ENCODE measurements at places on chromosomes 13 and 19.
A peak's percentile ranks its signal among the peaks of the same experiment; 100 is the strongest.

- DNase-seq, result no peak
Measured at GRCh38 chr13:59157181-59157580, 1006.5 kb downstream of the DIAPH3 start.

- DNase-seq, result no peak
Measured at GRCh38 chr19:4807188-4807587, 15.7 kb downstream of the FEM1A start.

GRCh38 chr13:20566468-20566897 lies 474 bp upstream of the IFT88 start:
- DNase-seq, result no peak

DNA sequence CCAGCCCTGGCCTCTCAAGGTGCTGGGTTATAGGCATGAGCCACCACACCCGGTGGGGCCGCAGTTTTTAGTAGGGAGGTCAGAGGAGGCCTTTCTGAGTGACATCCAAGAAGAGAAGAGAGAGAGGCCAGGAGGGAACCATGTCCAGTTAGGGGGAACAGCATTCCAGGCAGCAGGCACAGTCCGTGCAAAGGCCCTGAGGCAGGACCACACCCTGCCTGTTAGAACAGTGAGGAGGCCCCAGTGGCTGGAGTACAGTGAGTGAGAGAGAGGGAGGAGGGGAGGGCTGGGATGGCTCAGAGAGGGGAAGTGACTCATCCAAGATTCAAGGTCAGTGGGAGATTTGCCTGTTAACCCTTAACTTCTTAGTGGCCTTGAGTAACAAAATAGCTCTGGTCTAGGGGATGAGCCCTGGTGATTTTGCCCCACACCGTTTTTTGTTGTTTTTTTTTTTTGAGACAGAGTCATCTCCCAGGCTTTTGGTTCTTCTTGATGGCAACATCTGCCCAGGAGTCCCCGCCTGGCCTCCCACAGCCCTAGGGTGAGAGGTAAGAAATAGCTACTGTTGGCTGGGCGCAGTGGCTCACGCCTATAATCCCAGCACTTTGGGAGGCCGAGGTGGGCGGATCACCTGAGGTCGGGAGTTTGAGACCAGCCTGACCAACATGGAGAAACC lies 2.7 kb upstream of the PLIN3 start:
- no peak for DNase-seq

- no peak for DNase-seq
Measured at GRCh38 chr13:99214232-99214631, 13.6 kb downstream of the UBAC2 start.

DNA sequence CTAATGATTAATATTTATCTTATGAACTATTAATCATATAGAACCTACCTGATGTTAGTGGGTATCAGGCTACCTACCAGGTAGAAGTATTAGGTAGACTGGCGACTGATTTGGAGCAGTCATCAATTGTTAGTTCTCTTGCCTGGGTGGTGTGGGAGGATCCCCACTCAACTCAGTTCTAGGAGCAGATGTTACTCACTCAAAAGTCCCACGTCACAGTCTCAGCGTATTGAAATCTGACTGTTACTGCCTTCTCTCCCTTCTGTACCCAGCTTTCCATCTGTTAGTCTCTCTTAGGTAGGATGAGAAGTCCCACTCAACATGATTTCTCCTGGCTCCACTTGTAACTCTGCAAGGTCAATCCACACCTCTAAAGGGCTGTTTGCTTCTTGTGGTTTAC lies 102.7 kb downstream of the OLFM4 start:
- no peak for DNase-seq

GRCh38 chr19:3834349-3835054 lies 34.3 kb downstream of the ZFR2 start:
- no peak for DNase-seq

GRCh38 chr13:50697746-50698539 lies 145.5 kb downstream of the DLEU7 start:
- no peak for DNase-seq

DNA sequence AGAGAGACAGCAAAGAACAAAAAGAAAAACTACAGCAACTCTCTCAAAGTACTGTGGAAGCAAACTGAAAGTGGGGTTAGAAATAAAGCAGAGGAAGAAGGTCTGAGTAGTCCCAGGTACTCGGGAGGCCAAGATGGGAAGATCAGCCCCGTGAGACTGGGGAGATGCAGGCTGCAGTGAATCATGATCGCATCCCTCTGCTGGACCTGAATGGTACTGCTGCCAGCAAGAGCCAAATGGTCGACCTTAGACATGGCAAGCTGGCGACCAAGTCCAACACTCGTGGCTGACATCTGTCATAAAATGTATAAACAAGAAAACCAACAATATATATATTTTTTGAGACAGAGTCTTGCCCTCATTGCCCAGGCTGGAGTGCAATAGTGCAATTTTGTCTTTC lies 33.7 kb upstream of the ZNF724 start:
- peak; percentile 70 for DNase-seq

DNA sequence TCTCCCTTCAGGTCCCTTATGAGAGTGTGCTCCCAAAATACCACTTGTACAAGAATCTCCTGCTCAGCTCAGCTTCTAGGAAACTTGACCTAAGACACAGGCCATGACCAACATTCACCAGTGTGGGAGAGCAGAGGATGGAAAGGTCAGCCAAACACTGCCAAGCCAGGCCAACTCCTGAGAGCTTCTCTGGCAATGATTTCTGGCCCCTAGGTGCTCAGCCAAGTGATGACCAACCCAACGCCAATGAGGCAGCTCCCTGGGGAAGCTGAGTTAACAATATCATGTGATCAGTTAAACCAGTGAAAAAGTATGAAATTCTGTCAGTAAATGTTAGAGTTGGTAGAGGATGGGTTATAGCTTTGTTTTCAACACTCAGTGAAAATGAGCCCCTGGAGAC lies 49.1 kb upstream of the FLT1 start:
- DNase-seq, result no peak

- no peak for DNase-seq
Measured at GRCh38 chr13:33106656-33107360, 90.6 kb downstream of the KL start.

DNA sequence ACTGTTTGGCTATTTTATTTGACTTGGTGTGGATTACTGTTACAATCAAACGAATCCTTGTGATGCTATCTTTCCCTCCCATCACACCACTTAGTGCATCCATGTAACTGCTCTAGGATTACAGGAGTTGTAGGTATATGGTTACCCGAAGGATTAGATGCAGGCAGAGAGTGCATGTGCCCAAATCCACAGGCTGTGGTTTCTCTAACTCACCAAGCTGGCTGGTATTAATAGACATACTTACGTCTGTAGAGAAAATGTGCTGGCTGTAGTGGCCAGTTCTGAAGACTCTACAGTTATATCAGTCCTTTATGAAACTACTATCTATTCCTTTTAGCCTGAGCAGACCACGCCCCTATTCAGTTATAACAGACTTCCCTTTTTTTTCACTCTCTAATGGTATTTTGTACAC lies 1.1 kb upstream of the HMGB1 start:
- no peak for DNase-seq

- DNase-seq, result no peak
Measured at GRCh38 chr13:106155411-106155810, 380.1 kb downstream of the EFNB2 start.

- no peak for DNase-seq
Measured at GRCh38 chr19:50977626-50978025, 6.1 kb downstream of the KLK7 start.

- DNase-seq, result no peak
Measured at GRCh38 chr13:51270623-51271415, 48.6 kb downstream of the FAM124A start.

DNA sequence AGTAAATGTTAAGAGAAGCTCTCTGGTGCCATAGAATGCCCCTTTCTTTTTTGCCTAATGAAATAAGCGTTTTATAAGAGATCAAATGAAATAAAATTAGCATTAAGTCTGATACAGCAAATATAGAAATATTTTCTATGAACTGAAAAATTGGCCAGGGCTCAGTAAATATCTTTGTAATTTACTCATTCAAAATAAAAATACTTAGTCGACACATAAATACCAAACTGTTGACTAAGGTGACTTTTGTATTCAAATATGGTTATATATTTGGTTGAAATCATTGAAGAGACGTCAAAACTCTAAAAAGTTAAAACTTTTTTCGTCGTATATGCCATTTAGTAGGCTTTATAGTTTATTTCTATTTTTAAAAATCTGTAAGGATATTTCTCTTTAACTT lies 25.6 kb downstream of the IPO5 start:
- no peak for DNase-seq

GRCh38 chr13:21526707-21527540 lies 67.8 kb upstream of the ZDHHC20 start:
- no peak for DNase-seq

- peak; percentile 82 for DNase-seq
Measured at GRCh38 chr19:49987159-49987698, 26.3 kb upstream of the SIGLEC11 start.

GRCh38 chr13:53460796-53461195 lies 432.2 kb downstream of the OLFM4 start:
- no peak for DNase-seq

DNA sequence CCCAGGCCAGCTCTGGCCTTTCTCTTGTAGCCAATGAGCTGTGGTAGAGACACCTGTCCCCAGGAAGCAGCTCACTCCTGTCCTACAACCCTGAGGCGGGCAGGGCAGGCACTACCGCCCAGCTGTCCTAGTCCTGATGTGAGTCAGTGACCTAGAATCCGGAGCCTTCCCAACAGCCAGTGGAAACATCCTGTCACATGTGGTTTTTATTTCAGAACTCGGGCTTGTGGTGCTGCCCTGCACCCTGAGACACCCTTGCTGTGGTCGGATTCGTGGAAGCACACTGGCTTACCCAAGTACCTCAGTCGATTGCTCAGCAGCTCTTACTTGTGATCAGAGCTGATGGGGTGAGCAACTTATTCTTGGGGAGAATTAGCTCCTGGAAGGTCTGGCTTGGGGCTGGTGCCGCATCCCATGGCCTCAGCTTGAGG lies 83.6 kb upstream of the ARHGEF7 start:
- DNase-seq, result no peak

DNA sequence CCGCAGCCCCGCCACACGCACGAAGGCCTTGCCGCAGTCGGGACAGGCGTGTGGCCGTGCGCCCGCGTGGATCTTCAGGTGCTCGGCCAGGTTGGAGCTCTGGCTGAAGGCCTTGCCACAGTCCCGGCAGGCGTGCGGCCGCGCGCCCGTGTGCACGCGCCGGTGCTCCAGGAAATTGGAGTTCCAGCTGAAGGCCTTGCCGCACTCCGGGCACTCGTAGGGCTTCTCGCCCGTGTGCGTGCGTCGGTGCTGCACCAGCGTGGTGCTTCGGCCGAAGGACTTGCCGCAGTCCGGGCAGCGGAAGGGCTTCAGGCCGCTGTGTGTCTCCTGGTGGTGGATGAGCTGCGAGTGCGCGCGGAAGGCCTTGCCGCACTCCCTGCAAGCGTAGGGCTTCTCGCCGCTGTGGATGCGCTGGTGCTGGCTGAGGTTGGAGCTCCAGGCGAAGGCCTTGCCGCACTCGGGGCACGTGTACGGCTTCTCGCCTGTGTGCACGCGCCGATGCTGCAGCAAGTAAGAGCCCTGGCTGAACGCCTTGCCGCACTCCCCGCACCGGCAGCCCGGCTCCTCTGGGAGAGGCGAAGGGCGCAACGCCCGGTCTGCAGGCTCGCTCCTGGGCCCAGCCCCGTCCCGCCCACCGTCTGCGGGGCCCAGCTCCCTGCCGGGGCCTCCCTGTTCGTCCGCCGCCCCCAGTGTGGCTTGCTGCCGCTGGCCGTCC lies 3.6 kb upstream of the A1BG start:
- DNase-seq, result no peak

Data from CD4-positive, alpha-beta T cell treated with Interleukin-12 subunit alpha and Interleukin-12 subunit beta, for 1 hour (primary cell).